Upper lobe of right lung (tissue), 1 donor: ENCODE measurements at places on chromosomes 5 and 9.

DNA sequence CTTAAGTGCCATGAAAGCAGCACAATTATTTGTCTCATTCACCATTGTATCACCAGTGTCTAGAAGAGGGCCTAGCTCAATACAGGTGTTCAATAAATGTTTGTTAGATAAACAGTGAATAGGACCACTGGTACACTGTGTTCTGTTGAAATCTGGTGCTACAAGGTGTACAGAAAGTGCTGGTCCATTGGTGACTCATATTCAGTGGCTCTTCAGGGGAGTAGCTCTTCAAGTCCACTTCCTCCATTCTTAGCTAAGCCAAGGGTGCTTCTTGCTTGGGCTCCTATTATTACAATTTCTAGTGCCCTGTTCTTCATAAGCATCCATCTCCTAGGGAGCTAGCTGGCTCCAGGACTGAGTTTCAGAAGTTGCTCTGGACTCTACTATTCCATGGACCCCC is 6.4 kb upstream of the FCHO2 start:
- no peak for DNase-seq

- no peak for DNase-seq
Observed at GRCh38 chr5:96868603-96869371, 7.5 kb upstream of the ERAP2 start.

GRCh38 chr5:140227046-140227445 is 52.1 kb downstream of the CYSTM1 start:
- DNase-seq, result no peak

GRCh38 chr5:112472614-112473013 is 53.5 kb upstream of the EPB41L4A start:
- no peak for DNase-seq

DNA sequence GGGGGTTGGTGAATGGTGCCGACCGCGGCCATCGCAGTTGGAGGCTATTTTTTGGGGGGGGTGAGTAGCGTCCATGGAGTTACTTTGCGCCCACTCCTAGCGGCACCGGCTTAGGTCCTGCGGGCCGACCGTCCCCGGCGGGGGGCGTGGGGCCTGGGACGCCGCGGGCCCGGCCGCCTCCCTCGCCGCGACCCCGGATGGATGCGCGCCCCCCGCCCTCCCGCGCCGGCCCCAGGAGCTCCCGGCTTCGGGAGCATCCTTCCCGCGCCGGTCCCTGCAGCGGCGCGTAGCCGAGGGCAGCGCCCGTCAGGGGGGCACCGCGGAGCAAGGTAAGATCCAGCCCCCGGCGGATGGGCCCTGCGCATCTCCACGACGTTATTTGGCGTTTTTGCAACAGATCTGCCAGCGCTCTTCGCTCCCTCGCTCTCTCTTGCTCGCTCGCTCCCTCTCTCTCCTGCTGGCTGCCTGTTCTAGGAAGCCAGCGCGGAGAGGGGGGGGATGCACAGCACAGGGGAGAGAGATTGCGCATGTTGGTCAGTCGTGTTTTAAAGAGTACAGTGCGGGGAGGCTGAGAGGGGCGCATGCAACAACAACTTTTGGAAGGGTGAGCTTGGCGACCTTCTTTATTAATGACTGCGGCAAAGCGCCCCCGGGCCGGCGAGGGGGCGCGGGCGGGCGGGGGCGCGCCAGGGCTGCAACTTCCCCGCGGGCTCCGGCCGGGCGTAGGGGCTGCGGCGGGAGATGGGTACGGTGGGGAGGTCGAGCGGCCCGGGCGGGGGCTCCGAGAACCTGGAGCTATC is 413 bp downstream of the JADE2 start:
- DNase-seq, result peak; percentile 87

DNA sequence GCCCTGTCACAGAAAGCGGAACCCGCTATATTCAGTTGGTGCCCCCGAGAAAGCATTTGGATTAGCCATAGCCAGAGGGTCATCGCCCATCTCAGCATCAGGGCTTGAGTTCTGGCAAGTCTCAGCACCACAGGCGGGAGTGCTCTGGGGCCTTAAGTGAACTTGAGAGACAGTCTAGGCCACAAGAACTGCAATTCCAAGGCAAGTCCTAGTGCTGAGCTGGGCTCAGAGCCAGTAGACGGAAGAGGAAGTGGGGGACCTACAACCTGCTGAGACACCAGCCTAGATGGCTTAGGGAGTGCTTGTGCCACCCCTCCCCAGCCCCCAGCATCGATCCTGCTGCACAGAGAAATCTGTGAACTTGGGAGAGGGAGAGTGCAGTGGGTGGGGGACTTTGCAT is 594.9 kb downstream of the CCDC171 start:
- DNase-seq, result no peak

DNA sequence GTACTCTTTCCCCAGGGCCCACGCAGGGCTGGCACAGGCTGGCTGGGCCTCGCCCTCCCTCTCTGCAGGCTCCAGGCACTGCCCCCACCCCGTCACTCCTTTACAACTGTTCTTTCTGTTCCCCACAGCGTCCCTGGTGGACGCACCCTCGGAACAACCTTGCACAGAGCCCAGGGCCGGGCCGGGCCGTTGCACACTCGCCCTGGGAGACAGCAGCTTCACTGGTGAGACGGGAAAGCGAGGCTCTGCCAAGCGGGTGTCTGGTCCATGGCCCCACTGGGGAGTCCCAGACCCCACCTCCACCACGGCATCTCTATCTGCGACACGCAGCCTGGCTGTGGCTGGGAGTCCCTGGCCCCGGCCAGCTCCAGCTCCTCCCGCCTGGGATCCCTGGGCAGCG is 18.4 kb upstream of the QSOX2 start:
- DNase-seq, result no peak

- DNase-seq, result no peak
Observed at GRCh38 chr9:89536145-89536574, 38.2 kb upstream of the SEMA4D start.

DNA sequence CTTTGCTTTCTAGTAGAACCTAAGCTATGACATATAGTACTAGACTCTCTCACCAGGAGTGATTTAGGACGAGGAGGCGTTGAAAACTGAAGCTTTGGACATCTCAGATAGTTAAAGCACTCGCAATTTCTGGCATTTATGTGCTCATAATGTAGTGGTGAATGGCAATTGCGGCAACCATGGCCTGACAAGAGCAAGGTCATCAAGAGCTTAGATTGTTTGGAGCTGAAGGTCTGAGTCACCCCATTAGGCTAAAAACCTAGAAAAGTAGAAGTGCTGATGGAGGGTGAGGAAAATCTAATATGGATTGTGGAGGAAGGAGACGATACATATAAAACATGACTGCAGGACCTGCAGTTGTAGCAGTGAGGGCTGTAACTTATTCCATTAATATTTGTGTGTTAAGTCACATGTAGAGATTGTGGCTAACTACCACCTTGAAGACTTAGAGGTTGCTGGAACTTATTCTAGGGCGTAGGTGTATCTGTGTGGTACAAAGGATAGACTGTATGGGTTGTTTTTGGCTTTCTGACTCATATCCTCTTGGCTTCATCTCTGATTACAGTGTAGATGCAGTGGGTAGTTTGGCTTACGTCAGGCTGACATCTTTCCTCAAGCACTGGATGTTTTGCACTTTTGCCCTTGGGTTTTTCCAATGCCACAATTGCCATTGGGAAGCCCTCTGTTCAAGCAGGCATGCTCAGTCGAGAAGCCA is 138.9 kb upstream of the CDKN2B start:
- no peak for DNase-seq

DNA sequence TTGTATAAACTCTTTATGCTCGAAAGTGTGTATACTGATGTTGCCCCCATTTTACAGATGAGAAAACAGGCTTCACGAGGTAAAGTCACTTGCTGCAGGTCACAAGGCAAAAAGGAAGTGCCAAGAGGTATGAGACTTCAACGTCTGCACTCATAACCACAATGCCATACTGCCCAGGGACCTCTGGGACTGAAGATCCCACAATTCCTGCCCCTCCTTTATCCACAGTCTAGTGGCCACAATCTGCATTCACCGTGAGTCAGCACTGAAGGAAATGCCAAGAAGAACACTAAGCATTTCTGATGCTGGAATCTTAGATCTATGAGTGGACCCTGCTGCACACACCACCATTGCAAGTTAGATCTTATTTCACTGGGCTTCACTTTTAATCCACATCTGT is 37.3 kb downstream of the MED27 start:
- no peak for DNase-seq

GRCh38 chr5:1643651-1644392 is 120.1 kb upstream of the LPCAT1 start:
- peak; percentile 40 for DNase-seq

DNA sequence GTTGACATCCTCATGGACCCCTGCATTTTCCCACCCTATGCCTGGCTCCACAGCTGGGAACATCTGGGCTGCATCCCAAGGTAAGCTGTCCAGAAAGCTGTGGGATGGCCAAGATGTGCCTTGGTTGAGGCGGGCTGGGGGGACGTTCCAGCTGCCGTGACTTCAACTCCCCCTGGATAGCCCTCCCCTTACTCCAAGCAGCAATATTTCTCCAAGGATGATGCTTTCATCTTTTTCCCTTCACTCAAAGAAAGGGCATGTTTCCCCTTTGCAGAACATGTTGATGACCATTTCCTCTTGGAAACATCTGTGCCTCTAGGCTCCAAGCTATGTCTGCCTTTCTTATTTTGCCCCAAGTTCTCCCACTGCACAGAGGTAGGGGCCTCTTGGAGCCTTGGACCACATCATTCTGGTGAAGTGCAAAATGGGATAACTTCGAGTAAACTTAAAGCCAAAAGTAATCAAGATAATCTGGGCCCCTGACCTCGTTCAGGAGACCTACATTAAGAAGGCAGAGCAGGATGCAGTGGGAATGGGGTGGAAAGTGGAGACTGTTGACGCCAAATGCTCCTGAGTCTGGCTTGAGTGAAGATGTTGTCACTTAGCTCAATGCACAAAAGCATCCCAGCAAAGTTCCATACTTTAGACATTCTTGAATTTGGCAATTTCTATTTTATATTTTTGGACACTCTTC is 175.2 kb downstream of the GAS1 start:
- DNase-seq, result no peak

GRCh38 chr5:80223561-80223960 is 32.3 kb downstream of the SERINC5 start:
- no peak for DNase-seq

- DNase-seq, result no peak
Observed at GRCh38 chr5:92687821-92688722, 892.9 kb downstream of the NR2F1-AS1 start.

- DNase-seq, result no peak
Observed at GRCh38 chr9:37954581-37954981, 50.7 kb upstream of the SLC25A51 start.

GRCh38 chr5:93598091-93599000 is 15.3 kb downstream of the NR2F1 start:
- no peak for DNase-seq

GRCh38 chr5:71662381-71662780 is 56.7 kb upstream of the CARTPT start:
- no peak for DNase-seq

GRCh38 chr9:34580358-34580757 is 9.2 kb downstream of the CNTFR start:
- DNase-seq, result no peak

GRCh38 chr9:102253099-102253498 is 514.7 kb upstream of the GRIN3A start:
- no peak for DNase-seq
